ENCODE measurements at places on chromosomes 7 and 10. TPM values are rescaled to one million over a fixed set of nuclear protein-coding genes. Genes with fewer than 3 reads are reported as not detected.

Gene NKX1-2
- total RNA-seq = not detected

- DNase-seq = no peak
Measured at GRCh38 chr10:28503114-28503513, 29.8 kb upstream of the WAC start.

DNA sequence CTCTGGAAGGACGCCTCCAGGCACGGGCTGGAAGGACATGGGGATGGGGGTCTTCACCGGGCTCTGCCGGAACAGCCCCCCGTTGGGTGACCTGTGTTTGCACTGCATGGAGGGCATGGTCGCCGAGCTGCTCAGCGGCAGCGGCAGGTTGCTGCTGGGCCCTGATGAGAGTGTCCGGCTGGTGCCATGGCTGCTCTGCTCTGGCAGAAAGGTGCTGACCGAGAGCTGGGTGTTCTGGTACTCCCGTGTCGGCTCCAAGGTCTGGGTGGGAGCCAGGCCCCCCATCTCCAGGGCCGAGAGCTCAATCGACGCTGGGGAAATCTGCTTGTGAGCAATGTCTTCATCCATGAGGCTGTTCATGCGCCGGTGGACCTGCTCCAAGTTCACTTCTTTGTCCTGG lies 764.3 kb downstream of the GRID1 start:
- DNase-seq = no peak

DNA sequence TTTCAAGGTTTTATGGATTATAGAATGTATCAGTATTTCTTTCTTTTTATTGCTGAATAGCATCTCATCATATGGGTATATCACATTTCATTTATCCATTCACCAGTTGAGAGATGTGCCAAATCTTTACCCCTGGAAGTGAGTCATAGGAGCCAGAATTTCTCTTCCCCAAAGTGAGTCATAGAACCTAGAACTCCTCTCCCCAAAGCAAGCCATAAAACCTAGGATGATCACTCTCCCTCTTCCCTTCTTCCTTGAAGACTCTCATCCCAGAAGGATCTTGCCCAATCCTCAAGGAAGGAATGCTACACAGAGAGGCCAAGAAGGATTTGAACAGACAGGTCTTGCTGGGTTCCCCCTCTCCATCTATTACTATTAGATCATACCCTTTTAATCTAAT lies 199.9 kb downstream of the EVX1 start:
- DNase-seq = no peak

Gene TSPAN12
- total RNA-seq = not detected

Gene OR2A14
- total RNA-seq = not detected

DNA sequence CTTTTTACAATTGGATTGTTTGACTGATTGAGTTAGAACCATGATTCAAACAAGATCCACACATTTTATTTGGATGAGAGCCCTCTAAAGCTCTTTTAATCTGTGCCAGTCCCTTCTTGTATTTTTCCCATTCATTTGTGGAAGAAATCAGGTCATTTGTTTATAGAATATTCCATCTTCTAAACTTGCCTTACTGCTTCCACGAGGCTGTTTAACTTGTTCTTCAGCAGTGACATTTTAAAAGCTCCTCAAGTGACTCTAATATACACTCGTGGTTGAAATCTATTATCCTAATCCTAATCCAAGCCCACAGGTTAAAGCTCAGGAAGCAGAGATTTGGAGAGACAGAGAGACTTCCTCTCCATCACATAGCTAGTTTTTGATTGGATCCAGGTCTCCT lies 155.4 kb upstream of the SVIL start:
- no peak for DNase-seq

Gene ZNF488
- total RNA-seq = not detected

- DNase-seq = no peak
Measured at GRCh38 chr7:14837216-14837615, 65.3 kb downstream of the DGKB start.

- DNase-seq = no peak
Measured at GRCh38 chr10:31299119-31299518, 19.9 kb upstream of the ZEB1 start.

Gene PILRA
- 11.5 TPM for total RNA-seq

DNA sequence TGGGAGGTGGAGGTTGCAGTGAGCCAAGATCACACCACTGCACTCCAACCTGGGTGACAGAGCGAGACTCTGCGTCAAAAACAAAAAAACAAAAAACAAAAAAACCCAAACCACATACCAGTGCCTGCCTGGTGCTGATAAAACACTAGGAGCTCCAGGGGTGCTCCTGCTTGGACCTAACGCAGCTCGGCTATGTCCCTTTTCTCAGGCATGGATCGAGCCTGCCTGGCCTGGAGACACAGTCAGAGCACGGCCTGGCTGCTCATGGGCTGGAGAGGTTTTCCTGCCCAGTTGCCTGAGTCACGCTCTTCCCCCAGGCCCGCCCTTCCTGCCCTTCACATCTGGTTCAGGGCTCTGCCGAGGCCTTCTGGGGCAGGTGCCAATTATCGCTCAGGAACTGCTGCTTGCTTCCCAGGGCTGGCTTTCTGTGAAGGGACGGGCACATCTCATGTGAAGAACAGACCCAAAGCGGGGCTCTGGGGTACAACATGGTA lies 12.6 kb upstream of the NPFFR1 start:
- DNase-seq = no peak
